ENCODE measurements at places on chromosomes 7 and 10.

DNA sequence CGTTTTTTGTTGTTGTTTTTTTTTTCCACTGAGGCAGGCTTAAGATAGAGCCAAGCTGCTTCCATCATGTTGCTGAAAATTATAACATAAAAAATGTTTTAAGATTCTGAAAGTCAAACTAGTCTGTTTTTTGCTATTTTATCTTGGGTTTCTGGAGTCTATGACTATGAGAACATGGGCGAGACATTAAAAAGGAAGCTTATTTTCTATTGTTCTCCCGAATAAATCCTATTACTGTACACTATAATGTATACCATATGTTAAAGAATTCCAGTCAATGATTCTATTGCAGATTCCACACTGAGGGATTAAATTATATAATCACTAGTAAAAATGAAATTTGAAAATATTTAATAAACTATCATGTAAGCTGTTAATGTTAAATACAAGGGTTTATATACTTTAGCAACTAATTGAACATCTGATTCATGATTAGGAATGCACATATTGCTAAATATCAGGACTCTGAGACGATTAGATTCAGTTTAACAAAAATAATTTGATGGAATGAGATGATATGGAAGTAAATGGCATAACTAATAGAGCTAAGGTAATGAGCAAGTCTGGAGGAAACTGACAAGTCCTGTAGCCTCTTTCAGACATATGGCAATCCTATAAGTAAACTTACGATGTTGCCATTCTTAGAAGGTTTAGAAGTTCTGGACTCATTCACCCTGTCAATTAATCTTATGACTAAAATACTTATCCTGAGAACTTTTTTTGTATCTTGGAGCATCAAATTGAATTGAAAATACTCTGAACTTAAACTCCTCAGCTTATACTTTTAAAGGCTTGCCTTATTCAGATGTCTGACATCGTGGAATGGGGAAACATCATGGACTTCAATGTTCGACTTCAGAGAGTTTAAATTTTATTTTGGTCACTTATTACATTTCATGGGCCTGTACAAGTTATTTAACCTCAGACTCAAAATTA is 294.8 kb upstream of the DGKB start:
- DNase-seq: no peak

DNA sequence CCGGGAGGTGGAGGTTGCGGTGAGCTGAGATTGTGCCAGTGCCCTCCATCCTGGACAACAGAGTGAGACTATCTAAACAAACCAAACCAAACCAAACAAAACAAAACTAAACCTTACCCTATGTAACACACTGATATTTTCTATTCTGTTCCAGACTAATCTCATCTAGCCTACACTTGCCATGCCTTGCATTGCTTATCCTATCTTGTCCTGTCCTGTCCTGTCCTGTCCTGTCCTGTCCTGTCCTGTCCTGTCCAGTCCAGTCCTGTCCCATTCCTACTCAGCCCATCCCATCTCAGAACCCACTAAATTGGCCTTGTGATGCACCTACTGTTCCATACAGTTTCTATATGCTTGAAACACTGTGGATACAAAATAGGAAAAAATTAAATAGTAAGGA is 64.7 kb upstream of the HDAC9 start:
- no peak for DNase-seq

DNA sequence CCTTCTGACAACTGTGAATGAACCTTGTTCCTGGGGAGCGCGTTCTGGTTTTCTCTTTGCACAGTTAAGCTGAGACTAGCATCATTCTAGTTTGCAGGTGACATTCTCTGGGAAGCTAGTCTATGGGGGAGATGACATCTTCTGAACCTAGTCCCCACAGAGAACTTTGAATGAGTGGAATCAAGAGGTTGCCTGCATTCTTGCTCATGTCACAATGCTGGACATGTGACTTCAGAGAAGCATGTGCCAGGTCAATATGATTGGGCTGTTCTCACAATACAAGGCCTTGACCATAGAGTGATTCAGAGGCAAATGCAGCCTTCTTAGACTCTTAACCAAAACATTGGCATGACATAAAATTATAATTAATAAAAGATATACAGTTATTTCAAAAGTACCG is 22.1 kb downstream of the KLLN start:
- DNase-seq: no peak

GRCh38 chr7:30682212-30683083 is at the start of gene CRHR2:
TSS of gene CRHR2 (minus strand) at chr7:30682456. CDS start at chr7:30682280, 176 bp downstream.
- DNase-seq: no peak

DNA sequence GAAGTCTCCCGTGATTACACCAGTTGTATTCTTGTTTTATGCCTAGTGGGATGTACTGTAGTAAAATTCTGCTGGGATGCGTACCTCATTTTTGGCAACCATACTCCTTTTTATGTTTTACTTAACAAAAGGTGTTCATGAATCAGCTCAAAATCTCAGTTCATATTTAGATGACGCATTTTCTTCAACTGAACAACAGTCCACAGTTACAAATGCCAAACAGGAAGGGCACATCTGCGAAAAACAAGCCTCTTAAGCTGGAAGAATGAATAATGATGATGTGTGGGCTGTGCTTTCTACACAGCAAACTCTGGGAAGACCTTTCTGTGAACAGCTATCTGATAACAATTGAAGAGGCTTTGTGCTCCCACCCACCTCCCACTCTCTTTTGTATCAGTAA is 68.4 kb upstream of the NRBF2 start:
- no peak for DNase-seq

- DNase-seq: peak; percentile 65
These were observed 54.3 kb upstream of the TNRC18 start for GRCh38 chr7:5477723-5478531.

DNA sequence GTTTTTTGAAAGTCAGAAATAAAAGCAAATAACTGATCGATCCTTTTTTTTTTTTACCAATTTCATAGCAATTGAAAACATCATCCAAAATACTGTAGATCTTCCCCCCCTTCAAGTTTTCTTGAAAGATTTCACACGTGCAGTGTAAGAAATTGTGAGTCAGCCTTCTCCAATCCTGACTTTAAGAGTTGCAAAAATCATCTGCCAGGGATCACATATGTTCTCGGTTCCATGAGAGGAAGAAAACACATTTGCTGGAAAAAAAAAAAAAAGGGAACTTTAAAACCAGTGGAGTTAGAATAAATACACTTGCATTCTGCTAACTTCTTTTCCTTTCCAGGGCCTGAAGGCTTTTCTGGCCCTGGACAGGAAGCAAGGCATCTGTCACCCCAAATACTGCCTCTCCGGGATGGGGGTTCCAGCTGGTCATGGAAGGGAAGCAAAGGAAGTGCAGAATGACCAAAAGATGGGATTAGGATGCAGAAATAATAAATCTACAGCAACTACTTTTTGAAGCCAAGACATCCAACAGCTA is 198.4 kb upstream of the KIAA1217 start:
- DNase-seq: no peak

DNA sequence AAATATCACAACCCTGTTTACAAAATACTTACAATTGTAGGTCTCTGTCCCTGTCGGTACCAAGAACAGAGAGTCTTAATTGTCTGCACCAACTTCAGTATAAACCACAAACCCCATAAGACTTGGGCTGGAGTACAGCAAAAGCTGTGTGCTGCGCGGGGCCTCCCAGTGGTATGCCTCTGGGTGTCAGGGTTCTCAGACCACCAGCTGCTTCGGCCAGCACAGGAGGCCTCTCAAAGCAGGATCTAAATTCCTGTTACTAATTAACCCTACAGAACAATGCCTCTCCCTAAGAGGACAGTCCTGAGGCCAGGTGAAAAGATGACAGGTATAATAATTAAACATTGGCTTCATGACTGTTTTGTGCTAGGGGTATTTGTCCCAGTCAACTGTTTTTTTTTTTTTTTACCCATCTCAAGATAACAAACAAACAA is 957 bp upstream of the SVIL start:
- DNase-seq: peak; percentile 13

DNA sequence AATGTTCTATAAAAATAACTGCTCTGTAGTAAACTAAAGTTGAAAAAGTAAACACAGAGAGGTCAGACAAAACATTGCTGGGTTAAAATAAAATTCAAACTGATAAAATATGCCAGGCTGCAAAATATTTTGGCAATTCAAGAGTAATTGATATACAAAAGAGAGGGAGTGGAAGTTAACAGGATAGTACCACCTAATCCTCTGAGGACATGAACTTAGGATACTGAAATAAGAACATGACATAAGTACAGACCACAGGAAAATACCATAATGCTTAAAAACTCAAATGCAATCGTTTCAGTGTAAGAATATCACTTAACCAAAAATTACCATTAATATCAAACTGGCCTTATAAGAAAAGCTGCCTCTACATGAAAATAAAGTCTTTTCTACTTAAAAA is 37.6 kb upstream of the GPR22 start:
- no peak for DNase-seq

- no peak for DNase-seq
These were observed 78.5 kb downstream of the LHPP start for GRCh38 chr10:124539935-124540641.

DNA sequence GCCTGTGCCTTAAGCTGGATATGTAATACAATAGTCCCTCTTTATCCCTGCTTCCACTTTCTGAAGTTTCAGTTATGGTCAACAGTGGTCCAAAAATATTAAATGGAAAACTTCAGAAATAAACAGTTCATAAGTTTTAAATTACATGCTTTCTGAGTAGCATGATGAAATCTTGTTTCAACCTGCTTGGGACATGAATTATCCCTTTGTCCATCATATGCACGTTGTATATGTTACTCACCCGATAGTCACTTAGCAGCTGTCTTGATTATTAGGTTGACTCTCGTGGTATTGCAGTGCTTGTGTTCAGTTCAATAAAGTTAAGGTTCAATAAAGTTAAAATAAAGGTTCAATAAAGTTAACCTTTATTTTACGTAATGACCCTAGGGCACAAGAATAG is 25.5 kb downstream of the C1GALT1 start:
- DNase-seq: no peak

DNA sequence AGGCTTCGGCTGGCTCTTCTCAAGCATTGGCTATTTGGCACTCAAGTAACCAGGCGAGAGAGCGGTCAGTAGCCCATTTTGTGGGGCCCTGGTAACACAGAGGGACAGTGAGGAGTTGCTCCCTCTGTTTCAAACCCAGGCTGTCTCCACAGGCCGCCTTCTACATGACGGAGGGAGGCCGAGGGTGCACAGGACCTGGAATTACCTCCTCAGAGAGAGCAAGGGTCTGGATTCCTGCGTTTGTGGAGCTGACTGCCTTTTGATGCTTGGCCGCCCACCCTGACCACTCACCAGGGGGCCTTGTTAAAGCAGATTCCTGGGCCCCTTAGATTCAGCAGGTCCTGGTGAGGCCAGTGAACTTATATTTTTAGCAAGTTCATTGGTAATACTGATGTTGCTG is 12.3 kb downstream of the UPP1 start:
- DNase-seq: no peak

All from cerebellar cortex (tissue), 1 donor.